Sigmoid colon (tissue), 7 donors: ENCODE measurements at places on chromosomes 5 and 9.
A peak's percentile ranks its signal among the peaks of the same experiment; 100 is the strongest.

DNA sequence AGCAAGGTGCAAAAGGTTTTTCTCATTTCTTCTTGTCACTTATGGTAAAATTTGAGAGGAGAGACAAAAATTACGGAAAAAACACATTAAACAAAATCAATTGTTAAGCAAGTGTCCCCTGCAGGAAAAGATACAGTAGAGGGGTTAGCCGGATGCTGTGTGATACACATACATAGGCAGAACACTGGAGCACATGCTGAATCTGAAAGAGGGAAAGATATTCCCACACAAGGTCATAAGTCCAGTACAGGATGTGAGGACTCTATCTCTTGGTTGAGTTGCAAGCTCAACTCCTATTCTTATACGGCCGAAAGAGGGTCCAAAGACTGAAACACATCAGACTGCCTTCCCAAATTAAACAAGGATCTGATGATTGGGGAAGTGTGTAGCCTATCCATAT lies 427.5 kb upstream of the NUDT12 start:
- no peak for DNase-seq

- DNase-seq: no peak
Measured at GRCh38 chr5:107700481-107700880, 29.7 kb upstream of the EFNA5 start.

- DNase-seq: no peak
Measured at GRCh38 chr9:80093695-80094094, 521.9 kb downstream of the TLE4 start.

GRCh38 chr9:16597136-16597535 lies 273.3 kb downstream of the BNC2 start:
- DNase-seq: no peak

GRCh38 chr5:180959661-180960060 lies 29.0 kb upstream of the BTNL3 start:
- no peak for DNase-seq

DNA sequence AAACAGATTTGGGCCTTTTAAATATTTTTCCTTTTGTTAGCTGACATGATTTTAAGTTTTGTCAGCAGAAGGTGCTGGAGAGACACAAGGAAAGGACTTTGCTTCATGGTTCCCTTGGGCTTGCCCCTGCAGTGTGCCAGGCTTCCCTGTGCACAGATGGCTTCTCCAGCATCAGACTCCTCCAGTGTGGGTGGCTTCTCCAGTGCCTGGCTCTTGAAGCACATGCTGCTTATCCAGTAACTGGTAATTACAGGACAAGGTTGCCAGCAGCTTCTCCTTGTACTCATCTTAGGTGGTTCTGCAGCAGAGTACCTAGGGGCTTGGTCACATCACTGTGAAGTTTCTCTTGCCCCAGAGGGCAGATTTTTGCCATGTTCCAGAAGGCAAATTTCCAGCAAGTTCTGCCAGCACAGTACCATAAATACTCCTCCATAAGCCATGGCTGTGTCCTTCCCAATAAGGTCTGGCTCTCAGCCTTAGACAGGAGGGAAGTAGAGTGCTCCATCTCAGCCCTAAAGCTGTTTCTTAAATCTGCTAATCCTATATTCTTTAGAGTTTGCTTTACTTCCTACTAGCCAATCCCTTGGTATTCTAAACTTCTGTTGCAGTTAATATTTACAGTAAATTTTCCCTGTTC lies 62.4 kb downstream of the PJA2 start:
- peak; percentile 70 for DNase-seq

DNA sequence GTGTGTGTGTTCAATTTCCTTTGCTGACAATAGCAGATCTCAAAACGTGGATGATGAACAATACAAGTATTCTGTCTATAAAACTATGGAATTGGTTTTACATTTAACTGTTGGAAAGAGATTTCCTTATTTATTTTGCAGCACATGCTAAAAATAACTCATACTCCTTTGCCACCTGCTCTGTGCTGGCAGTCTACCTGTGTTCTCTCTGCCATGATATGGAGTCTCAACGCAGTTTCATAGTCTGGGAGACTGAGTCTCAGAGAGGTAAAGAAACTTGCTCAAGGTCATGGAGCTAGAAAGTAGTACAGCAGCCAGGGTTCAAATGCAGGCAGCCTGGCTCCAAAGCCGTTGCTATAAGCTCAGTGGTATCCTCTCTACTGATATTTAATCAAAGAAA lies 466.0 kb upstream of the DAP start:
- DNase-seq: no peak

GRCh38 chr5:41404757-41405156 lies 105.6 kb downstream of the PLCXD3 start:
- DNase-seq: no peak
